ENCODE measurements at places on chromosomes 7 and 10. TPM values are rescaled to one million over a fixed set of nuclear protein-coding genes. Genes with fewer than 3 reads are reported as not detected.

MBL2 gene
- 0.05 TPM for polyA plus RNA-seq

AKR1C1 gene
- 124 TPM for polyA plus RNA-seq

KCP gene
- 0.42 TPM for polyA plus RNA-seq

HNRNPF gene
- polyA plus RNA-seq: 174 TPM

CAV2 gene
- 86.5 TPM for polyA plus RNA-seq

GNAT3 gene
- not detected for polyA plus RNA-seq

C10orf53 gene
- polyA plus RNA-seq: not detected

FOXP2 gene
- 13.8 TPM for polyA plus RNA-seq

EMX2 gene
- 5.0 TPM for polyA plus RNA-seq
